ENCODE measurements at places on chromosomes 12 and 14.

DNA sequence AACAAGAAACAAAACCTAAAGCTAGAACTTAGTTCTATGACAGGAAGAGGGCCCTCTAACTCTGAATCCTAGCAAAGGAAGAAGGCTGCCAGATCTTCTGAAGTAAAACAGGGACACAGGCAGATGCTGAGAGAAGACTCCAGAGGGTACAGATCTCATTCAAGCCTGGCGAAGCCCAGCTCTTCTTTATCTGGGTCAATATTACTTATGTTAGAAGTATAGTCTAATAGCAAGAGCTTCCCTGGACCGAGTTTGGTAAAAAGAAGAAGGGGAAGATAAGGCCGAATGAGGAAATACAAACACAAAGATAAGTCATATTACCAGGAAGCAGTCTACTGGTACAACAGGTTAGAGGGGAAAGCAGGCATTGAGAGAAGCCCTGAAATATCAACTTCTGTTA, 79.9 kb upstream of the CCDC91 start:
- no peak for DNase-seq

DNA sequence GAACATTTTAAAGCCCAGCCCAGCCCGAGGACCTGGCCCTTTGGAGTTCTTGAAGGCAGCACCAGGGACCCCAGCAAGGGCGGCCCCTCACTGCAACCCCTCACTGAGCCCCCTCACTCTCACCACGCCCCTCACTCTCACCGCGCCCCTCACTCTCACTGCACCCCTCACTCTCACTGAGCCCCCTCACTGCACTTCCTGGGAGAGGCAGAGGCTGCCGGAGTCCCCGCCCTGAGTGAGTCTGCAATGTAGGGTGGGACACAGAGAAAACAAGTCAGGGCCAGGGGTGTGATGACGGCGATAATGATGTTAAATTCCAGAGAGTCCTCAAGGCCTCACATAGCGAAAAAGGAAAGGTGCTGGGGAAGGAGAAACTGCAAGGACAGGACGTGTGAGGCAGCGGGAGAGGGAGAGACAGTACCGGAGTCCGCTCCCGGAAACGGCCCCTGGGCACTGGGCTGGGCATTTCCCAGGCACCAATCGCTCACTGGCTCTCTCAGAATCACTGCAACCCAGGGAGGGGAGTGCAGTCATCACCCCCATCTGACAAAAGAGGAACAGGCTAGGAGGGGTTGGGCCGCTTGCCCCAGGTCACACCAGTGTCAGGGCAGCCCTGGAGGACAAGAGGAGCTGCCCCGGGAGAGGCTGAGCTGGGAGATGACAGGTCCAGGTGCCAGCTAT, 24.9 kb downstream of the CCDC88C start:
- DNase-seq: no peak

- DNase-seq: no peak
These were observed 594.7 kb downstream of the CCER1 start for GRCh38 chr12:90360300-90360699.

- DNase-seq: no peak
These were observed 133.9 kb downstream of the TRHDE start for GRCh38 chr12:72406111-72406510.
